ENCODE measurements at places on chromosomes 4 and X.

DNA sequence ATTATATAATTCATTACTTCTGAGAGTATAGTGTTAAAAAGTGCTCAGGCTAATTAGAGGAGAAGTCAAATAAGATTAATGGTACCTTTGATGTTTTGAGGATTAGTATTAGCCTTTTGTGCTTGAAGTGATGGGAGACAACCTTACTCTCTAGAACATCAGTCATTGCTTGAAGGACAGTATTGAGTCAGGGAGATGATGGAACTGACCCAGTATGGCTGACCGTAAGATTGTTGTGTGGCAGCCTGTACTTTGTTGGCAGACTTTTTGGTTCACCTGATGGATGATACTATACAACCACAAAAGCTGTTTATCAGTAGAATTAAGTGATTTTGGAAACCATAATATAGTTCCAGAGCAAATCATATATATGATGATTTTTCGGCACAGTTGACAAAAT is 9.9 kb downstream of the OGT start:
- peaks cover 16% of the 10 kb centered on the region for H3K36me3 ChIP-seq
- no peak overlapping the region for H3K4me3 ChIP-seq
- peak overlapping the region; percentile 88 for H3K27ac ChIP-seq
- no peak for DNase-seq
- no peaks in the 10 kb centered on the region for H3K27me3 ChIP-seq

- peaks cover 11% of the 10 kb centered on the region for H3K27me3 ChIP-seq
- DNase-seq, result no peak
- H3K36me3 ChIP-seq, result no peaks in the 10 kb centered on the region
- no peak overlapping the region for H3K4me3 ChIP-seq
Measured at GRCh38 chr4:182768838-182769237, 148.3 kb downstream of the DCTD start.

GRCh38 chr4:123305736-123306135 is 90.9 kb upstream of the SPRY1 start:
- no peak overlapping the region for H3K27ac ChIP-seq
- no peak overlapping the region for H3K4me3 ChIP-seq
- H3K4me1 ChIP-seq, result peaks cover 4% of the 10 kb centered on the region
- peaks cover 8% of the 10 kb centered on the region for H3K36me3 ChIP-seq
- no peak for DNase-seq
- no peaks in the 10 kb centered on the region for H3K27me3 ChIP-seq

- H3K4me1 ChIP-seq, result no peaks in the 10 kb centered on the region
- H3K27ac ChIP-seq, result no peak overlapping the region
- H3K4me3 ChIP-seq, result no peak overlapping the region
- H3K27me3 ChIP-seq, result no peaks in the 10 kb centered on the region
Measured at GRCh38 chr4:22498866-22499265, 17.0 kb downstream of the ADGRA3 start.

- peaks cover 9% of the 10 kb centered on the region for H3K27me3 ChIP-seq
- DNase-seq, result no peak
- H3K4me3 ChIP-seq, result no peak overlapping the region
- no peaks in the 10 kb centered on the region for H3K36me3 ChIP-seq
Measured at GRCh38 chr4:79013756-79014155, 74.5 kb upstream of the PAQR3 start.

GRCh38 chr4:182600093-182600492 is 317.1 kb downstream of the DCTD start:
- no peak overlapping the region for H3K27ac ChIP-seq
- no peaks in the 10 kb centered on the region for H3K27me3 ChIP-seq
- DNase-seq, result no peak
- H3K36me3 ChIP-seq, result no peaks in the 10 kb centered on the region

GRCh38 chr4:15416357-15417232 is 11.2 kb upstream of the C1QTNF7 start:
- peaks cover 2% of the 10 kb centered on the region for H3K36me3 ChIP-seq
- DNase-seq, result no peak
- H3K27ac ChIP-seq, result peak overlapping the region; percentile 86
- peak overlapping the region; percentile 77 for H3K4me3 ChIP-seq
- no peaks in the 10 kb centered on the region for H3K27me3 ChIP-seq

DNA sequence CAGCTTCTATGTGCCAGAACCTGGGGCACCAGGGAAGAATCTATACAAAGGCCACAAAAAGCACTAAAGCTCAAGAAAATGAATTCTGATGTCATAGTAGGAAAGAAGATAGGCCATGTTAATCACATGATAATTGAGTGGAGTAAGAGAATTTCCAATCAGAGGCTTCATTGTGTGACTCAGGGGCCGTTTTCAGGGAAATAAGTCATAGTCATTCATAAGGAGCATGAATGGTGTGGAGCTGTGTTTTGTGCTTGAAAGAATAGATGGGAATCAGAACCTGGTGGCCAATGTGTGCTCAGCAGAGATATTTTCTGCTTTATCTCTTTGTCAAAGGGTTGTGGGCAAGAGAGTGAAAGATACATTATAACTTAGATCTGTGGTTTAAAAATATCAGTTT is 102.4 kb upstream of the ZDHHC15 start:
- H3K27ac ChIP-seq, result no peak overlapping the region
- H3K36me3 ChIP-seq, result no peaks in the 10 kb centered on the region
- H3K27me3 ChIP-seq, result no peaks in the 10 kb centered on the region
- H3K4me3 ChIP-seq, result no peak overlapping the region
- H3K4me1 ChIP-seq, result no peaks in the 10 kb centered on the region

DNA sequence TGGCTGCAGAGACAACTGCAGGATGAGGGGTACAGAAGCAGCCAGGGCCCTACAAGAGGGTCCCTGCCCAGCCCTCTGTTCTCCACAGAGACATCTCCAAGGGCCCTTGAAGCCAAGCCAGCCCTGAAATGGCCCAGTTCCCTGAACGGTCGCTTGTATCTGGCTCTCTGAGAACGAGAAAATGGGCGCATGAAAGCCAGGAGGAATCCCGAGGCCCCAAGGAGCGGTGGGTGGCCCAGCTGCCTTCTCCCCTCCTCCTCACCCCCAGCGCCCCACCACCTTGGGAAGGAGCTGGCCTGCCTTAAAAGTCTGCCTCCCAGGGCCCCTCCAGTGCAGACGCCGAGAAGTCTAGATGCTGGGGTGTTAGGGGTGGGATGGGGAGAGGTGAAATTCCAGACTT is 5.7 kb downstream of the ZNF185 start:
- H3K27ac ChIP-seq, result no peak overlapping the region
- peaks cover 25% of the 10 kb centered on the region for H3K27me3 ChIP-seq
- H3K4me1 ChIP-seq, result peaks cover 6% of the 10 kb centered on the region
- DNase-seq, result no peak

- H3K36me3 ChIP-seq, result no peaks in the 10 kb centered on the region
- no peak overlapping the region for H3K4me3 ChIP-seq
- H3K27me3 ChIP-seq, result no peaks in the 10 kb centered on the region
- no peak overlapping the region for H3K27ac ChIP-seq
- H3K4me1 ChIP-seq, result no peaks in the 10 kb centered on the region
Measured at GRCh38 chrX:12463873-12464272, 325.6 kb downstream of the FRMPD4 start.

- peaks cover 1% of the 10 kb centered on the region for H3K27me3 ChIP-seq
- no peak overlapping the region for H3K4me3 ChIP-seq
- H3K4me1 ChIP-seq, result no peaks in the 10 kb centered on the region
- DNase-seq, result no peak
- H3K27ac ChIP-seq, result no peak overlapping the region
Measured at GRCh38 chrX:10819973-10820372, 199.6 kb upstream of the MID1 start.

DNA sequence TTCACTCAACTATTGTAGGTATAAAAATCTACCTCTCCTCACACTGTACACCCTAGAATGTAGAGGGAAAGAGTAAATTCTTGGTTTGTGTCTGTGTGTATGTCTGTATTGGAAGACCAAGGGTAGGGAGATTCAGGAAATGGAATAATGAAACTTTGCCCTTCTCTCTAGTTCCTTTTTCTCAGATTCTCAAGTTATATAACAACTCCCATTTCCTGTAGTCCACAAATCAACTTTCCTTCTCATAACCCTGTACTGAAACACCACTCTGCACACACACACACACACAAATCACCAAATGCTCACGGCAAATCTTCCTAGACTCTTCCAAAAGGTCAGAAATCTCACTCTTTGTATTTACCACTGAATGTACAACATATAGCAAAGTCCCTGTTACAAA is 824.5 kb upstream of the DIAPH2 start:
- H3K4me1 ChIP-seq, result no peaks in the 10 kb centered on the region
- no peak overlapping the region for H3K4me3 ChIP-seq
- H3K36me3 ChIP-seq, result no peaks in the 10 kb centered on the region
- H3K27me3 ChIP-seq, result no peaks in the 10 kb centered on the region
- no peak overlapping the region for H3K27ac ChIP-seq

DNA sequence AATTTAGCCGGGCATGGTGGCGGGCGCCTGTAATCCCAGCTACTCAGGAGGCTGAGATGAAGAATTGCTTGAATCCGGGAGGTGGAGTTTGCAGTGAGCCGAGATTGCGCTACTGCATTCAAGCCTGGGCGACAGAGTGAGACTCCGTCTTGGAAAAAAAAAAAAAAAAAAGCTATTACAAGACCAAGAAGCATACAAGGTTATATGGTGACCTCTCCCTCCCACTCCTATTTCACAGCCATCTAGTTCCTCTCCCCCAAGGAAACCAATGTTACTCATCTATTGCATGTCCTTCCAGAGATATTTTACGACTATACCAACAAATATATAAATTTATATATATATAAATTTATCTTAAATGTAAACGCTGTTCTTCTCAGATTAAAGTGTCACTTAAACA is 3.2 kb downstream of the SLC9A7 start:
- DNase-seq, result no peak
- no peak overlapping the region for H3K4me3 ChIP-seq
- peak overlapping the region; percentile 91 for H3K27ac ChIP-seq
- no peaks in the 10 kb centered on the region for H3K27me3 ChIP-seq

- no peak for DNase-seq
- no peak overlapping the region for H3K4me3 ChIP-seq
- H3K27me3 ChIP-seq, result peaks cover 2% of the 10 kb centered on the region
- no peaks in the 10 kb centered on the region for H3K4me1 ChIP-seq
Measured at GRCh38 chr4:110654254-110654635, 31.4 kb upstream of the PITX2 start.

- peaks cover 18% of the 10 kb centered on the region for H3K36me3 ChIP-seq
- DNase-seq, result no peak
Measured at GRCh38 chr4:26723216-26723615, 137.4 kb upstream of the STIM2 start.

- H3K27me3 ChIP-seq, result no peaks in the 10 kb centered on the region
- no peaks in the 10 kb centered on the region for H3K36me3 ChIP-seq
- no peak overlapping the region for H3K4me3 ChIP-seq
- H3K27ac ChIP-seq, result no peak overlapping the region
Measured at GRCh38 chrX:37956223-37956622, 50.1 kb upstream of the SYTL5 start.

GRCh38 chr4:189147005-189147929 is 793.4 kb upstream of the FRG1 start:
- no peaks in the 10 kb centered on the region for H3K4me1 ChIP-seq

- H3K4me3 ChIP-seq, result peak overlapping the region; percentile 94
- H3K27ac ChIP-seq, result peak overlapping the region; percentile 97
- peaks cover 12% of the 10 kb centered on the region for H3K4me1 ChIP-seq
- H3K36me3 ChIP-seq, result peaks cover 20% of the 10 kb centered on the region
Measured at GRCh38 chrX:72276478-72276953, 532 bp downstream of the RPS4X start.

DNA sequence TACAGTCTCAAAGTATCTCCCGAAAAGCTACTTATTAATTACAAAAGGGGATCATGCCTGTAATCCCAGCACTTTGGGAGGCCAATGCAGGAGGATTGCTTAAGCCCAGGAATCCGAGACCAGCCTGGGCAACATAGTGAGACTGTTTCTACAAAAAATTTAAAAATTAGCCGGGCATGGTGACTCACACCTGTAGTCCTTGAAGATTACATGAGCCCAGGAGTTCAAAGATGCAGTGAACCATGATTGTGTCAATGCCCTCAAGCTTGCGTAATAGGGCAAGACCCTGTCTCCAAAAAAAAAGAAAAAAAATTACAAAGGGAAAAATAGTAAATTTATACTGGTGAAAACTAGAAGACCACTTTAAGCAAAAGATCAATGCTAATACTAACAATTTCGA is 3.3 kb upstream of the PORCN start:
- DNase-seq, result no peak
- H3K27me3 ChIP-seq, result no peaks in the 10 kb centered on the region
- no peaks in the 10 kb centered on the region for H3K36me3 ChIP-seq
- no peak overlapping the region for H3K27ac ChIP-seq

DNA sequence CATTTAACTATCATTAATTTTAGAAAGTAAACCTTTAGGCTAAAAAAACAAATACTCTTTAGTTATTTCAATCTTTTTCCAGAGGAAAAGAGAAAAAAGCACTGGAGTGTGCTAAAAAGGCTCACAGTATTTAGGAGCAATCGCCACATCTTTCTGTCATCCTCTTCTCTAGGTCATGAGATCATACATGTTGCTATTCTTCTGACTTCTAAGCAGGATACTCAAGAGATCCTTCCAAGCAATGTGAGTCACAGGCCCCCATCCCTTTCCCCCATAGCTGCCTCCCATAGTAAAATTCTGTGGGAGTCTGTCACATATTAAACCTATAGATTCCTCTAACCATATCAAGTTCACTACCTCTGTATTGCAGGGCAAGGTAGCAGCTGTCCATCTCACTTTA is 7.7 kb downstream of the EDNRA start:
- DNase-seq, result no peak
- peaks cover 2% of the 10 kb centered on the region for H3K27me3 ChIP-seq
- H3K4me3 ChIP-seq, result no peak overlapping the region

DNA sequence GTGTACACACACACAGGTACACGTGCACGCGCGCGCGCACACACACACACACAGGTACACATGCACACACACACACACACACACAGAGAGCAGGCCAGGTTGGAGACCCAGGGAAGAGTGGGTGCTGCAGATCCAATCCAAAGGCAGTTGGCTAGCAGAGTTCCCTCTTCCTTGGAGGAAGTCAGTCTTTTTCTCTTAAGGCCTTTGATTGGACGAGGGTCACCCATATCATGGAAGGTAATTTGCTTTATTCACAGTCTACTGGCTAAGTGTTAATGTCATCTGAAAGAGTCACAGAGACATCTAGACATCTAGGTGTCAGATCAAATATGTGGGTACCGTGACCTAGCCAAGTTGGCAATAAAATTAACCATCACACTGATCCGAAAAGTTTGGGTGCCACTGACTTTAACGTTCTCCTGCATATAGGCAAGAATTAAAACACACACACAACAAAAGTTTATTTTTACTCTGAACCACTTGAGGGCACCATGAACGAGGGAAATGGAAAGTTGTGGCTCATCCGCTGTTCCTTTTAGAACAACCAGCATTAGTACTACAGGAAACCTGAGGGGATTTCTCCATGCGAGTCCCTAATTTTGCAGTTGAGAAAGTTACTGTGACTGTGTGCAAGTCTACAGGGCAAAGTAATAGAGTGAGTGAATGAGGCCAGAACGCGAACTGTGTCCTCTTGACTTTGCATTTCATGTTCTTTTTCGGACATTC is 66.0 kb upstream of the STOX2 start:
- no peak overlapping the region for H3K27ac ChIP-seq
- H3K4me1 ChIP-seq, result no peaks in the 10 kb centered on the region
- H3K27me3 ChIP-seq, result peaks cover 11% of the 10 kb centered on the region
- no peak overlapping the region for H3K4me3 ChIP-seq
- no peaks in the 10 kb centered on the region for H3K36me3 ChIP-seq
- no peak for DNase-seq

DNA sequence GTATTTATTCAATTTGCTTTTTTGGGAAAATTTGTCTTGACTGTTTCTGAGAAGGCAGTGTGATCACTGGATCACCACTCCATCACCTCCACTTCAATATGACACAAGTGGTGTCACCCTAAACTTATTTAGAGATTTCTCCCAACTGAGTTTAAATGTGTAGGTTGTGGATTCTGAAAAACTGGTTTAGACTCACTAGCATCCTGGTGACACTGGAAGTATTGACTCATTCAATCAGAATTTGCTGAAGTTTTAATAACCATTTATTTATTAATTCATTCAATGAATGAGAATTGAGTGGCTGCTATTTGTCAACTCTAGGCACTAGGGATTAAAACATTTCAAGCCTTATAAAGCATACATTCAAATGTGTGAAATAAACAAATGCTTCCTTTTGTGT is 819.1 kb upstream of the EPHA5 start:
- no peak overlapping the region for H3K4me3 ChIP-seq
- no peaks in the 10 kb centered on the region for H3K27me3 ChIP-seq
- DNase-seq, result no peak

All from memory B cell (primary cell).